ENCODE measurements at places on chromosomes 4 and X.

- no peak for DNase-seq
These were observed 73.3 kb upstream of the STX18 start for GRCh38 chr4:4614925-4615678.

DNA sequence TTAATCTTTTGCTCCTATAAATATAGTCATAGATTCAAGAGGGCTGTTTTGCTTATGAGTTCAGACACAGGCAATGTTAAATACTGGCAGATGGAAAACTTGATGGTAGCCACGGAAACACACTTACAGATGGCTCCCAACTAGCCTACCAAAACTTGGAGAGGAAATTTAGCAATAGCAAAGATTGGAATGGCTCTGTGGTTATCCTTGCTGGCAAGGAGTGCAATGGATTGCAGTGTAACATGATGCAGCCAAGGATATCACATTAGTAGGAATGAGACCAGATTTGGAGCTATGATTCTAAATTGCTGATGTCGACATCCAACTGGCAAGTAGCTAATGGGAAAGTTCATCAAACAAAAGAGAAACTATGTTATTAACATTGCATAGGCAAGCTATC, 791.0 kb upstream of the DIAPH2 start:
- no peak for DNase-seq

- peak; percentile 66 for DNase-seq
These were observed 117.3 kb upstream of the PPP3CA start for GRCh38 chr4:101464596-101464995.

DNA sequence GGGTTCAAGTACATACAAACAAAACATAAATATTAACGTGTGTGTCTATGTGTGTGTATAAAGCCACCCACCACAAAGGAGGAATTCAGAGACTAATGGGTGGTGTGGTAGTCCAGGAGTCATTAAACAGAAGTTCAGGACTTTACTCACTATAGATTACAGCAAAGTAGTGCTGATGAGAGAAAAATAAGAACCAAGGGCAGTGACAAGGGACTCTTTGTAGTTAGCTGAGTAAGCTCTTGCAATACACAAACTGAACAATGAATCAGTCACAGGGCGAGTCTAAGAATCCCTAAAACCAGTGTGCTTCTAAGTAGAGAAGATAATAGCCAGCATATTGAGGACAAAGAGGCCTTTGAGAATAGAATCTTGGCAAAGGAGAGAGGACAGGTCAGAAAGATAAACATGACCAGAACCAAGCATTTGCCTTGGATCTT, 232.4 kb downstream of the PPP3CA start:
- DNase-seq, result no peak

DNA sequence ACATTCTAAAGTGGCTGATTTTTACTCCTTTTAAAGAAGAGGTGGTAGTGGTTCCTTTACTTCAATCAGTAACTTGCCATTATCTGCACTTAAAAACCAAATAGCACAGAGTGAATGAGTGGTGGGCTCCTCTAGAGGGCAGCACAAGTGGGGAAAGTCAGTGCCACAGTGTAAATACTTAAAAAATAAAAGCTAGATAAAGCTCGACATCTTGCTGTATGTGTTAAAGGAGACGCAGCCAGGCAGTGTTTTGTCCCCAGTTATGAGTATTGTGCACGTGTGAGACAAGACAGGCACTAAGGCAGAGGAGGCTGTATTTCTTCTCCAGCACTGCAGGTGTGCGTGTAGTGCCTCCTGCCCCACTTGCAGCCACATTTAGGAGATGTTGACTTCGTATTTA, 24.6 kb downstream of the NAP1L5 start:
- DNase-seq, result no peak

- peak; percentile 52 for DNase-seq
These were observed 128.7 kb upstream of the GALNT7 start for GRCh38 chr4:173039617-173040577.

DNA sequence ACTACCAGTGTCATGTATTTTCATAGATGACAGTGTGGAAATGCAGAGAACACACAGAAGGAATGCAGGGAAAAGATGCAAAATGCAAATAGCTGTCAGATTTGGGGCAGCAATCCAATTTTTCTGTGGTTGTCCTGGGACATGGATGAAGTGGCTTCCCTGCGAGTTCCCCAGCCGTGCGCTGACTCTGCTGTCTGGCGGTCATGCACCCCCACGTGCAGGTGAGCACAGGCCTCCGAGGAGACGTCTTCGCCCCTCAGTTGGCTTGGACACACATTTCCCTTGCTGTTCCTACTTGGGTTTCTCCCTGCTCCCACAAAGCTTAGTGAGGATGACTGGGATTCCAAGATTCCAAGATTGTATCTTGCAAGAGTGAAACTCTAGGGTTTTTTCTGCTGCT, 24.4 kb downstream of the BLOC1S4 start:
- DNase-seq, result no peak

DNA sequence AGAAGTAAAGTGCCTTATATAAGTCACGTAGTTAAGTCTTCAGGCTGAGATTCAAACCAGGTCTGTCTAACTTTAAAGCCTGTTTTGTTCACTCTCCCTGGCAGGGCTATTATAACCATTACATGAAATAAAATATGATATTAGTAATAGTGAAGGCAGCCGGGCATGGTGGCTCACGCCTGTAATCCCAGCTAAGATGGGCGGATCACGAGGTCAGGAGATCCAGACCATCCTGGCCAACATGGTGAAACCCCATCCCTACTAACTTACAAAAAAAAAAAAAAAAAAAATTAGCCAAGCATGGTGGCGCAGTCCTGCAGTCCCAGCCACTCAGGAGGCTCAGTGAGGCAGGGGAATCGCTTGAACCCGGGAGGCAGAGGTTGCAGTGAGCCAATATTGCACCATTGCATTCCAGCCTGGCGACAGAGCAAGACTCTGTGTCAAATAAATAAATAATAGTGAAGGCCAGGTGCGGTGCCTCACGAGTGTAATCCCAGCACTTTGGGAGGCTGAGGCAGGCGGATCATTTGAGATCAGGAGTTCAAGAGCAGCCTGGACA, 22.1 kb upstream of the SOWAHD start:
- DNase-seq, result no peak

- DNase-seq, result no peak
These were observed 744.2 kb upstream of the GRIA3 start for GRCh38 chrX:122439831-122440230.

- DNase-seq, result peak; percentile 8
These were observed 169.6 kb upstream of the GATB start for GRCh38 chr4:151930372-151930771.

DNA sequence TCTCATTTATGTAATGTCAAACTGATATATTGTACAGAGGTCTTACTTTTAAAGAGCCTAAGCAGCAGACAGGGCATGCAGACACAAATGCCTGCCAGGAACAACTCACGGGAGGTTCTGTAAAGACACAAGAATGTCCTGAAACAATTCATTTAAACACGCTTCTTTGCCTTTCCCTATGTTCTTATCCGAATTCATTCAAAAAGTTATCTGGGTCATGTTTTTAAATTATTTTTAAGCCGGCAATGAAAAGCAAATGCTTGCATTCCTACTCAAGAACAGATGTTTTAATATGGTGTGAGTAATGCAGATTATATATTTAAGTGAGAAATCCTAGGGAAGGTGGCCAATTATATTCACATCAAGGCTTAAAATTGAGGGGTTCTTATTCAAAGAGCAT, 192.6 kb downstream of the PDGFC start:
- DNase-seq, result no peak

- no peak for DNase-seq
These were observed 639.1 kb downstream of the GABRG1 start for GRCh38 chr4:45484740-45485139.

GRCh38 chr4:4271912-4272311, 18.0 kb downstream of the LYAR start:
- no peak for DNase-seq

DNA sequence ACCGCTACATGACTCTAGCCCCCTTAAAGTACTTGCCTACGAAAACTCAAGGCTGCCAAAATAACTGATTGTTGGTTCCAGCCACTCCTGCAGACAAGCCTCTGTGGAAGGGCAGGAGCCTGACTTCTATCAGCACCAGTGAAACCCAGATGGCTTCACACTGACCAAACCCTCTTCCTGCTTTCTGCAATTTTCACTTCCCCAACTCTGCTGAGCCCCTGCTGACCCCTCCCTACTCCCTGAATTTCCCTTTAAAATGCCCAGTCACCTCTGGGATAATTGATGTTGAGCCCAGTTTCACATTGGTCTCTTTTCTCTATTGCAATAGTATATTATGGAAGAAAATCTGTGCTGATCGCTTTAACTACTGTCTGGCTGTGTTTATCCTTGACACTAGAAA, 61.6 kb upstream of the STS start:
- DNase-seq, result no peak
